ENCODE measurements at places on chromosomes 12 and 14.

DNA sequence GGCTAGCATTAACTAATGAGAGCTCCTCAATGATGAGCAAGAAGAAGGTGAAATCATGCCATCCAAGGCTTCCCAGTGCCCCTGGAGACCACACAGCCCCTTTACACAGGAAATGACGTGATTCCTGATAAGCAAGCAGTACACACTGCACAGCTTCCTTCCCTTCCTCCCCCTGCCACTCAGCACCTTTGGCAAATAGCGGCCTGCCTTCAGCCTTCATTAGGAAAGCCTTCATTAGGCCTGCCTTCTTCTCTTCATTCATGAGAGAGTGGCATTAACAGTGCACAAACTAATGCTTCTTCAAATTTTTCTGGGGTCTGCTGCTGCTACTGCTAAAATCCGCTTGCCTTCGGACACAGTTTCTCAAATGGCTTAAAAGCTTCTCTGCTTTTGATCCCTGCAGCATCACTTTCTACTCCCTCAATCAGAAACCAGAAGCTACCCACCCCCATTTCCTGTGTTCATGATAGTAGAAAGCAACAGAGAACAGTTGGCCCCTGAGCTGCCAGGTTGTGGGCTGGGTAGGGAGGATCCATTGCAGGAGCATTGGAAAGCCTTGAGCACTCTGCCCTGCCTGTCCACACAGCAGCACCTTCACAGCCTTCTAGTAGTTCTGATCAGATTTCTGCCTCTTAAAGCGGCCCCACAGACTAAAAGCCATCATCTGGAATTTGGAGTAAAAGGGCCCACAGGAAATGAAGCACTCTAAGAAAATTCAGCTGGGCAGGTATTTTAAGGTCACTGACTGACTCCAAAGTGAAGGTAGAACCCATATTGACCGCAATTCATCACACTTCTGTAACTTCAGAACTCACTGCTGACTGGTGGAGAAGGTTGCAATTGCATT, 103.8 kb upstream of the ETV6 start:
- DNase-seq, result no peak

DNA sequence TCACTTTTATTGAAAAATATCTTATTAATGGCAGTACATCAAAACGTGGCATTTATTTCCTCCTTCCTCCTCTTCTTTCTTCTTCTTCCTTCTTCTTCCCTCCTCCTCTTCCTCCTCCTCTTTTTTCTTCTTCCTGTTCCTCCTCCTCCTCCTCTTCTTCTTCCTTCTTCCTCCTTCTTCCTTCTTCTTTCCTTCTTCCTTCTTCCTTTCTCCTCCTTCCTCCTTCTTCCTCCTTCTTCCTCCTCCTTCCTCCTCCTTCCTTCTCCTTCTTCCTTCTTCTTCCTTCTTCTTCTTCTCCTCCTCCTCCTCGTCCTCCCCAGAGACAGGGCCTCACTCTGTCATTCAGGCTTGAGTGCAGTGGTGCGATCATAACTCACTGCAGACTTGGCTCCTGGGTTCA, 457.2 kb downstream of the AEBP2 start:
- no peak for DNase-seq

GRCh38 chr12:66947119-66947518, 268.2 kb upstream of the GRIP1 start:
- DNase-seq, result peak; percentile 7

GRCh38 chr12:51669271-51669670, 78.2 kb downstream of the SCN8A start:
- DNase-seq, result no peak

All from head of caudate nucleus (tissue), 42 donors.